ENCODE measurements at places on chromosomes 5 and 9.
A peak's percentile ranks its signal among the peaks of the same experiment; 100 is the strongest.

DNA sequence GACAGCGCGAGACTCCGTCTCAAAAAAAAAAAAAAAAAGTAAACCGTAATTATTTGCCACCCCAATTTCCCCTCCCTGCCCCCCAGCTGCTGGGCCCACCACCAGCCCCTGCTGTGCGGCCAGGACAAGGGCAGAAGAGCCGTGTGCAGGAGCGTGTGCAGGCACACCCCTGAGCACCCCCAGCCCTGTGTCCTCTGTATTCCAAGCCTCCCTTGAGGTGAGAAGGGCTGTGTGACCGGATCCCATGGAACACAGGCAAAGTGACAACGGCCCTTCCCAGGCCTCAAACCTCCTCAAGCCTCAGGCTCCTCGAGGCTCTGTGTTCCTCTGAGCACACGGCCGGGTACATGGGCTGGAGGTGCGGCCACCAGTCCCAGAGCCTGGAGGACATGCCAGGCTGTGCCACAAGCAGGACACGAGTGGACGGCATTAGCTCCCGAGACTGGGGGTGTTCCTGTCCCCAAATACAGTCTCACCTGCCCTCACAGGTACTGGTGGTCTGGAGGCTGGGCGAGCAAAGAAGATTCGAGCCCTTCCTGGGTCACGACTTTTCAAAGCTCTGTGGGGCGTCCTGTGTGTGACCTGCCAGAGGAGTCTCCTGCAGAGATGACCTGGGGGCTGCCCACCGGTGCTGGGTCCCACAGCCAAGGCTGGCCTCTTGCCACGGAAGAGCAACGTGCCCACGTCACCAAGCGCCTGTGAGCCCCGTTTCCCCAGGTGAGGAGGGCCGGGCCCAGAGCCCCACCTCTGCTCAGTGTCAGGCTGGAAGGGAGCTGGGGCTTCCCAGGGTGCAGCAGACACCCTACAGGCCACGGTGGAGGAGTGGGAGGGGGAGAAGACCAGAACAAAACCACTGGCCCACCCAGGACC, 47.1 kb upstream of the SIMC1 start:
- DNase-seq = no peak

DNA sequence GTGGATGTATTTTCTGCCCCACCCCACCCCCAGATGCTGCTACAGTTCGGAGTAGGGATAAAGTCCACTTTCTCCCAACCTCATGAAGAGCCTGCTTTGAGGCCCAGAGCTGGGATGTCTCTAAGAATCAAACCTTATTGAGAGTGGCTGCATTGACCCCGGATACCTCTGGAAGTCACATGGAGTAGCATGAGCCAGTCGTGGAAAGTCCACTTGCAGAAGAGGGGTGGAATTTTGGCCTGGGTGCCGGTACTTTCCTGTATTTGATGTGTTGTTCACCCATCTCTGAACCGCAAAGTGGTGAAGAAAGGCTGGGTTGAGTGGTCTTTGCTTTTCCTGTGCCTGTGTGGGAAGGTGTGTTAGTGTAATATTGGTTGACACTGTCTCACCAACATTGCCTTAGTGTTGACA, 3.7 kb downstream of the OTULIN start:
- DNase-seq = no peak

DNA sequence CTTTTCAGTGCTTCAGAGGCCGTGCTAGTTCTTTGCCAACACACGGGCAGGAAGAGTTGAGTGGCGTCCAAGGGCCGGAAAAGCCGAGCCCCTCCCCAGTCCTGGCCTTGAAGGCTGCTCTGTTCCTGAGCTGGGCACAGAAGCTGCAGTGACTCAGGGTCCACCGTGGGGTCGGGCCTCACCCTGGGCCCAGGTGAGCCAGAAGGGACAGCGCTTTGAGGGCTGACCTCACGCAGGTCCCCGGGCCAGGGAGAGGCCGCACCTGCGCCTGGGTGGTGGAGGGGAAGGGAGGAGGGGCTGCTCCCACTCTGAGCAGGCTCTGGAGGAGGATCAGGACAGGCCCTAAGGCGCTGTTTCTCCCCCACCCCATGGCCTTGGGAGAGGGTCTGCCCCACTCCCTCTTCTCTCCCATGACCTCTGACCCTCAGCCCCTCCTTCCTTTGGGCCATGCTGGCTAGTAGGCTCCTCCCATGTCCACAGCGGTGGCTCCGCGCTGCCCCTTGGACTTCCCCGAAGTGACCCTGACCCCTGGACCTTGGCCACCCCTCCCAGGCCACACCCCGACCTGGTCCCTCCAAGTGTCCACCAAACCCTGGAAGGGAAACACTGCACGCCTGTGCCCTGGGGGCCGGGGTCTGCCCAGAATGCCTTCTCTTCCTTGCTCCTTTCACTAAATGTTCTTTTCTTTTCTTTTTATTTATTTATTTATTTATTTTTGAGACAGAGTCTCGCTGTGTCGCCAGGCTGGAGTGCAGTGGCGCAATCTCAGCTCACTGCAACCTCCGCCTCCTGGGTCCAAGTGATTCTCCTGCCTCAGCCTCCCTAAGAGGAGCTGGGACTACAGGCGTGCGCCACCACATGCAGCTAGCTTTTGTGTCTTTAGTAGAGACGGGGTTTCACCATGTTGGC, 19.7 kb upstream of the SLC6A19 start:
- no peak for DNase-seq

- no peak for DNase-seq
Measured at GRCh38 chr5:158874343-158874742, 225.4 kb downstream of the EBF1 start.

- DNase-seq = no peak
Measured at GRCh38 chr9:98780059-98780749, 16.2 kb downstream of the ANKS6 start.

- no peak for DNase-seq
Measured at GRCh38 chr5:157828944-157829639, 29.9 kb downstream of the CLINT1 start.

DNA sequence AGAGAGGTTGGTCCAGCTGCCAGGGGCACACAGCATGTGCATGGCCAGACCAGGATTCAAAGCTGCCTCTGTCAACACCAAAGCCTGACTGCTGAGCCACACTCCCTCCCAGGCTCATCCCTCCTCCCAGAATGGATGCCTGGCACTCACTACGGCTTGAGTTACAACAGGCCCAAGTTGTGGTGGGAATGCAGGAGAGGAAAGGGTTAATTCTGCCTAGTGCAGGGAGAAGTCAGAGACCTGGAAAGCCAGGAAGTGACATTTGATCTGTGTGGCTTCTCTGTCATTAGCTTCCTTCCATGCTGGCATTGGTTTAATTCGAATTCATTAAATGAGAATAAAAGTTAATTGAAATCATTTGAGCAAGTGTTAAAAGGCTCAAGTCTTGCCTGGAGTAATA, 150.0 kb downstream of the NSG2 start:
- DNase-seq = no peak

DNA sequence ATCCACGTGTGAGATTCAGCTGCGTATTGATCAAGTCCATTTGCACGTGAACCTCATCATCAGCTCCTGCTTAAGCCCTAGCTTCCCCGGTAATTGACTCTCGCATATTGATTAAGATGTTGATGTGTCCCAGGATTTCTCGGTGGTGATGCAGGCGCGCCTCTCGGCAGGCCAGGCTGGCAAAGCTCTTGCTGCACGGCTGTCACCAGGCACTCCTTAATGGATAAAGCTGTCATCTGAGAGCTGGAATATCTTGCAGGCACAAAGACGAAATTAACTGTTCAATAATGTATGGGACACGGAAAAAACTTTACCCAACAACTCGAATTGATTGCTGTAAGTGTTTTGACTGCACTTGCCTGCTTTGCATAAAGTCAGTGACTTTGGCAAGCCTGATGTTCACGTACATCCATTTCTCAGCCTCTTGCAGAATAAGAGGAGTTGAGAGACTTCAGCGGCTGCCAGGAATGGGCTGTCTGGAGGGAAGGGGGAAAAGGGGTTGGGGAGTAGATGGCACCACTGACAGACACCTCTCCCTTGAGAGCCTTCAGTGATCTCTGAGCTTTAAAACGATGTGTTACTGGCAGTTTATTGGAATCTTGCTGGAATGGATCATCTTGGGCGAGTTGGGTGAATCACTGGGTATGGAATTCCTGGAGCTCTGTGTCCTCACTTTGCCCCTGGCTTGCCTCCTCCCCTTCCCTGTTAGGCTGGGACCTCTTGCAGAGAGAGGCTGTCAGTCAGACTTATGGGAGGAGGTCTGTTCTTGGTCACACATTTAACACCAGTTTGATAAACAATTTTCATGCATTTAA, 650.3 kb downstream of the CCDC171 start:
- peak; percentile 98 for DNase-seq

- no peak for DNase-seq
Measured at GRCh38 chr9:12802093-12802492, 27.3 kb downstream of the LURAP1L start.

DNA sequence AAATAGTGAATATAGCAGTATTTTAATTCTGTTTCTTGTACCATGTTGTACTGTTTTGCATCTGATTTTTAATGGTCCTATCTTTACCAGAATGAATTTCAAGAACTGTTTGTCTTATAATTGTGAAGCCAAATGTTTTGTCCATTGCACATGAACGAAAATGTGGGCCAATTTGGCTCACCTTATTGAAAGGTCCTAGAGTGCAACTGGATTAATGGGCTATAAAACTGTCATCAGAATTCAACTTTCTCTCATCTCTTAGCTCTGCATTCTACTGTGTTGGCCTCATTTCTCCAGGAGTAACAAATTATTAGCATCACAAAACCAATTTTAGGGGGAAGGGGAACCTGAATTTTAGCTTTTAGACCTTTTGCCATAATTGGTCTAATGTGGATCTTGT, 179.4 kb upstream of the NUDT12 start:
- no peak for DNase-seq

DNA sequence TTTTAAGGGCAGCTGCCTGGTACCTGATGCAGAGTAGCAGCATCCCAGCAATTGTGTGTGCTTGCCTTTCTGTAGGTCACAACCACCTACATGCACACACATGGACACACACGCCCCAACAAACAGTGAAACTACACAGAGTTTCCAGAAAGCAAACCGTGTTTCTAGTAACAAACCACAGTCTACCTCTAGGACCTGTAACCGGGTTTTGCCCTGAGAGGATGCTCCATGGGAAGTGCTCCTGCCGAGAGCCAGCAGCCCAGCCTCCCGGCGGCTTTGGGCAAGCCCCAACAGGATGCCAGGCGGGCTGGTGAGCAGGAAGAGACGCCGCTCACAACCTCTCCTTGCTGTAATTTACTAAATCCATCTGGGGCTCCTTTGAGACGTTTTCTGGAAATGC, 4.1 kb upstream of the TCF7 start:
- DNase-seq = no peak

- no peak for DNase-seq
Measured at GRCh38 chr5:119522841-119523240, 70.5 kb downstream of the HSD17B4 start.

DNA sequence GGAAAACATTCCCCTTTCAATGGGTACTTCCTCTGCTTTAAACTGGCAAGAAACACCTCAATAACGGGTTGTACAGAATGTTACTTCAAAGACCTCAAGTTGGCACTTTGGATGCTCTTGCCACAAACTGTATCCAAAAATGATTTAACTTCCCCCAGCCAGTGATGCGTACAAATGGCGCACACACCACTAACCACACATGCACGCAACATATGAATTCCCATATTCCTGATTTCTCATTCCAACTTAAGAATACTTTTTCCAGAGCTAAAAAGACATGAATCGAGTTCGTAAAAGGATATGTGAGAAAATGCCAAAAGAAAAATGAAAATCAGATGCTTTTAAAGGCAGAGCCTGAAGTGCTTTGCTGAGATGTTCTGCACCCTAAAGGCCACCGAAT, 388.0 kb upstream of the PIK3R1 start:
- peak; percentile 16 for DNase-seq

- peak; percentile 5 for DNase-seq
Measured at GRCh38 chr5:77841616-77842015, 65.5 kb upstream of the TBCA start.

DNA sequence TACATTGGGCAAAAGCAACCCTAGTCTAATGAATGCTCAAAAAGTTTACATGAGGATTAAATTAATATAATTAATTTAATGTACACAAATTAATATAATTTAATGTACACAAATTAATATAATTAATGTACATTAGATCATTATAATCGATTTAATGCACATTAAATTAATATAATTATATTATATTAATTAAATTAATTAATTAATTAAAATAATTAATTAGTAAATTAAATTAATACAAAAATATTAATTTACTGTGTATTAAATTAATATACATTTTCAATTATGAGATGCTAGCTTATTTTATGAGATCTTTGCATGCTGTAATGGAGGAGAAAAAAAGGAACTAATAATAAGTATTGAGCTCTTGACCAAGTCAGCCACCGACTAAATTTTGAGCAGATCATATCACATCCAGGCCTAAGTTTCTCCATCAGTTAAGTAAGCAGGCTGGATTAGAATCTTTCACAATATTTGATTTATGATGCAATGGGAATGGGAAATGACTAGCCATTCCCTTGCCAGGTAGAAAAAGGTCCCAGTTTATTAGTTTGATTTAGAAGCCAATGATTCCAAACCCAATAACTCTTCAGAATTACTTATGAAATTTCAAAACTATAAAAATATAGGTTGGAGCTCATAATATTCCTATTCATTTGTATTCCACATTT, 533.4 kb upstream of the GRIA1 start:
- no peak for DNase-seq

GRCh38 chr5:168114444-168115017, 176.9 kb upstream of the WWC1 start:
- DNase-seq = peak; percentile 64

DNA sequence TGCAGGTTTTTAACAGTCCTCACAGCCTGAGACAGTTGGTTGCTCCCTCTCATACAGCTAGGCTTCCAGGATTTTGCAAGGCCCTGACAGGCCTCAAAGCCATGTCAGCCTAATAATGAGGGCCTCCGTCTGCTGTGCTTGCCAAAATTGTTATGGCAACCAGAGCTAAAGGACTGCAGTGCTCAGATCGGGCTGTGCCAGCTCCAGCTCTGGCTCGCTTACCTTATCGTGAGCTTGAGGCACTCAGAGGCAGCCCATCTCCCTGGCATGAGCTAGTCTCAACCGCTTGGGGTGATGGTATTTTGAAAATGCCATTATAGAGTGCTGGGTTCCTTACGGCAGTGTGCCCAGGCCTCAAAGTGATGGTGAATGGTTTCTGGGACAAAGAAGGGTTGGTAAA, 8.4 kb downstream of the MTAP start:
- DNase-seq = no peak
